ENCODE measurements at places on chromosomes 16 and 17. TPM values are rescaled to one million over a fixed set of nuclear protein-coding genes. Genes with fewer than 3 reads are reported as not detected.
A peak's percentile ranks its signal among the peaks of the same experiment; 100 is the strongest.

DNA sequence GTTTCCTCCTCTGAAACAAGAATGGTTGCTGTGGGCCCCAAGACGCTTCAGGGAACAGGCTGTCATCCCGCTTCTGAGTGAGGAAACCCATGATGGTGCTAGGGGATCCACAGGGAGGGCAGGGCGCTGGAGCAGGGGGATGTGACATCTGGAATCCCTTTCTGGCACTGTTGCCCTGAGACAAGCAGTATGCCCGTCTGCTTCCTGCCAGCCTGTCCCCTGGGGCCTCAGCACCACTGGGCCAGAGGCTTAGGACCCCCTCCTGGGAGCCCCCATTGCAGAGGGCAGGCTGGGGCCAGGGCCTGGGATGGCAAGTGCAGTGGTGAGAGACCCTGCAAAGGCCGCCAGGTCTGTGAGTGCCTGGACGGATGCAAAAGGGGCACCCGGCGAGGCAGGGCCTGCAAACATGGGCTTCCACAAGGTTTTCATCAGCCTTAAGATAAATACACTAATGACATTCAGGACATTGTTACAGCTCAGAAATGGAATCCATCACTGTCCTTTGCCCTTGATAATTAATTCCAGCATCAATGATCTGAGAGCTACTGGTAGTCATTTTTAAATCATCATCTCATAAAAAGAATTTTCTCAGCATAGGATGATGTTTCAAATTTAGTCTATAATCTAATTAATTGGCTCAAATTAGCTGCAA lies 51.6 kb downstream of the PRMT7 start:
- no peak for DNase-seq

- DNase-seq, result no peak
Observed at GRCh38 chr16:35252356-35252936, 1793.0 kb downstream of the TP53TG3F start.

DNA sequence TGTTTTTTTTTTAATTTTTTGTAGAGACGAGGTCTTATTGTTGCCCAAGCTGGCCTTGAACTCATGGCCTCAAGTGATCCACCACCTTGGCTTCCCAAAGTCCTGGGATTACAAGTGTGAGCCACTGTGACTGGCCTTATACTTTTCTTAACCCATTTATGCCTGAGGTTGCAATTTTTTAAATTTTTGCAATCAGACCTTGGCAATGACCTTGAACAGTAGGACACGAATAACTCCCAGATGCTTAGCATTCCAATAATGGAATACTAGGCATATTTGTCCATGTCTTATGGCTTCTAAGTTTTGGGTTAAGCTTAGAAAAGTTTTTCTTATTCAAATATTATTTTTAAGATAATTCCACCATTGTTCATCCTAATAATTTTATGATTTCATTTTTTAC lies 28.3 kb upstream of the TMEM97 start:
- DNase-seq, result no peak

DNA sequence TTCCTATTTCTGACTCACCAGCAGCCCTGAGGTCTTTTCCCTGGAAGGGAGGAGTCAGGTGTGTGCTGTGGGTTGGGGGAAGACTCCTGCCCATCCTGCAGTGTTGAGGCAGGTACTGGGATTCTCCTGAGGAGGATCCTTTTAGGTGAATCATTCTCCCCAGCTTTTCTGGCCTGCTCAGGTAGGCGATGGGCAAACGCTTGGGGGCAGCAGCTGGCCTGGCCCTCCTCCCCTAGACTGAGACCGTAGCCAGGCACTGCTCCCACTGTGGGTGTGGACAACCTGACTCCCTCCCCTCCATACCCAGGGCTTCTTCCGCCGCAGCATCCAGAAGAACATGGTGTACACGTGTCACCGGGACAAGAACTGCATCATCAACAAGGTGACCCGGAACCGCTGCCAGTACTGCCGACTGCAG lies 15.1 kb downstream of the GJD3 start:
- no peak for DNase-seq

CCL8 gene
- not detected for total RNA-seq

GRCh38 chr17:75876190-75876937 lies 2.0 kb downstream of the TRIM47 start:
- DNase-seq, result peak; percentile 91

DNA sequence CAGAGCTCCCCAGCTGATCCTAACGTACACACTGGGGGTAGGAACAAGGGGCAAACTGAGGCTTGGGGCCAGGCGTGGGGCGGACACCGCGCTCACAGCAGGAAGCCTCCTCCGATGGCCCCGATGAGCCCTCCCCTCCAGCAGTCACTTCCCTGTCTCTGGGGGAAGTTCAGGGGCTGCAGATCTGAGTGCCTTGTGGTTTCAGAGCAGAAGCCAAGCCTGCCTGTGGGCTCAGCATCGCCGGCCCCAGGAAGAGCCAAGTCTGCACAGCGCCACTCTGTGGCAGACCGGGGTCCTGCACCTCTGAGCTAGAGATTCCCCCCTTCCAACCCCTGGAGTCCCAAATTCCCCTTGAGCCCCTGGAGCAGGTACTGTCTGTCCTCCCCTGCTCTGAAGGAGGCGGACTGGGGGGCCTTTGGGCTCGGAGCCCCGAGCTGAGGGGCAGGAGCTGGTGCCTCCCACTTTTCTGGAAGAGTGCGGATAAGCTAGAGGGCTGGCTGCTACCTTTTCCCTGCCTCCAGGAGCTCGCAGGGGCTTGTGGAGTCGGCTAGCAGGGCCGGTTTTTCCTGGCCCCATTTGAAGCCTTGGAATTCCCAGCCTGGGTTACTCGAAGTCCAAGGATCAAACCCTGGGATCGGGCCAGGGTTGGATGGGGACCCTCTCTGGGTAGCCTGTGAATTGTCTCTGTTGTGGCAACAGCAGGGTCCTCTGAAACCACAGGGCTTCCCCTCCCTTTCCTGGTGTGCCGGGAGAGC lies 2.9 kb downstream of the GSE1 start:
- peak; percentile 91 for DNase-seq

KRT33B gene
- not detected for total RNA-seq

Data from activated CD8-positive, alpha-beta T cell treated with anti-CD3 and anti-CD28 coated beads, Interleukin-2, amount 10 ng/mL, durations not matched to agents 7 days and 5 days (primary cell).